ENCODE measurements at places on chromosomes 6 and 20. TPM values are rescaled to one million over a fixed set of nuclear protein-coding genes. Genes with fewer than 3 reads are reported as not detected.

HLA-DQA2 gene
- not detected for total RNA-seq

GRCh38 chr6:77829736-77830135 lies 176.9 kb downstream of the MEI4 start:
- H3K27ac ChIP-seq = no peak overlapping the region
- no peaks in the 10 kb centered on the region for H3K4me1 ChIP-seq
- H3K27me3 ChIP-seq = no peaks in the 10 kb centered on the region

- peaks cover 8% of the 10 kb centered on the region for H3K4me1 ChIP-seq
- no peaks in the 10 kb centered on the region for H3K36me3 ChIP-seq
- peak overlapping the region; percentile 53 for H3K27ac ChIP-seq
- H3K27me3 ChIP-seq = no peaks in the 10 kb centered on the region
- no peak overlapping the region for H3K4me3 ChIP-seq
Observed at GRCh38 chr6:49540614-49541013, 9.9 kb upstream of the C6orf141 start.

DNA sequence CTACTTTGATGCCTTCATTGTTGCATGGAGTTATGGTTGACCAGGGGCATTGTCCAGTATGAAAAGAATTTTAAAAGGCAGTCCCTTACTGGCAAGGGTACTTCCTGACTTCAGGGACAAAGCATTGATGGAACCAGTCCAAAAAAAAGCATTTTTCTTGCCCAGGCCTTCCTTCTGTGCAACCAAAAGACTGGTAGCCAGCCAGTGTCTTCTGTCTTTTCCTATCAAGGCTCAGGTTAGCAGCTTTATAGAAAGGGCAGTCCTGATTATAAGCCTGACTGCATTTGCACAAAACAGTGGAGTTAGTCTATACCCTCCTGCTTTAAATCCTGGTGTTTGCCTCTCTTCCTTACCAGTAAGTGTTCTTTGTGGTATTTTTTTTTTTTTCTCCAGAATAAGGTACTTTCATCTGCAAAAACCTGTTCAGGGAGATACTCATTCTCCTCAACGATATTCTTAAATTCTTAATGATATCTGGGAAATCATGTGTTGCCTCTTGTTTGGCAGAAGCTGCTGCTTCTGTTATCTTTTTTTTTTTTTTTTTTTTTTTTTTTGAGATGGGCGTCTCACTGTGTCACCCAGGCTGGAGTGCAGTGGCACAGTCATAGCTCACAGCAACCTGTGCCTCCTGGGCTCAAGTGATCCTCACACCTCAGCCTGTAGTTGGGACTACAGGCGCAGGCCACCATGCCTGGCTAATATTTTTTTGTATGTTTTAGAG lies 33.9 kb downstream of the SCAF8 start:
- H3K36me3 ChIP-seq = no peaks in the 10 kb centered on the region
- H3K27ac ChIP-seq = no peak overlapping the region
- H3K4me3 ChIP-seq = no peak overlapping the region

DNA sequence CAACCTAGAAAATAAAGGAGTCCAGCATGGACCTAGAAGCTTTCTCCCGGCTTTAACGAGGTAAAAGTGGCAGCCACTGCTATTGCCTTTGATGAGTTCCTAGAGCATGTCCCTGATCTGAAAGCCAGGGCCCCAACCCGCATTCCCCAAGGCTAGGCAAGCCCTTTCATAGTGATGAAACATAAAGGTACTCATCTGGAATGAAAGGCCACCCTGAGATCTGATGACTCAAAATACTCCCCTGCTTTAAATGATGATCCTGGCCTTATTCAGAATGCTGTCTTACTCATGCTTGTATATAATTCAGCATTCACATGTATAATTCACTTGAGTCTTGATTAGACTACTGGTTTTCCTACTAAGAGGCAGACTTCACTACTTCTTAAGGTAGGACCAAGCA lies 21.3 kb downstream of the TTPAL start:
- peaks cover 23% of the 10 kb centered on the region for H3K36me3 ChIP-seq
- H3K4me1 ChIP-seq = peaks cover 56% of the 10 kb centered on the region
- H3K4me3 ChIP-seq = no peak overlapping the region
- peak; percentile 92 for DNase-seq
- no peaks in the 10 kb centered on the region for H3K27me3 ChIP-seq

Measured in astrocyte (in vitro differentiated cells and primary cell).